ENCODE measurements at places on chromosomes 5 and 9.

- DNase-seq: no peak
These were observed 39.3 kb downstream of the EPB41L4B start for GRCh38 chr9:109281518-109281917.

- no peak for DNase-seq
These were observed 145.7 kb upstream of the TRIM32 start for GRCh38 chr9:116541402-116541801.

GRCh38 chr9:135951889-135952663 lies 9.1 kb downstream of the UBAC1 start:
- no peak for DNase-seq

- peak; percentile 74 for DNase-seq
These were observed 84.0 kb downstream of the ZFAND5 start for GRCh38 chr9:72280913-72281500.

- DNase-seq: no peak
These were observed 1067.8 kb upstream of the EDIL3 start for GRCh38 chr5:85452322-85453025.

DNA sequence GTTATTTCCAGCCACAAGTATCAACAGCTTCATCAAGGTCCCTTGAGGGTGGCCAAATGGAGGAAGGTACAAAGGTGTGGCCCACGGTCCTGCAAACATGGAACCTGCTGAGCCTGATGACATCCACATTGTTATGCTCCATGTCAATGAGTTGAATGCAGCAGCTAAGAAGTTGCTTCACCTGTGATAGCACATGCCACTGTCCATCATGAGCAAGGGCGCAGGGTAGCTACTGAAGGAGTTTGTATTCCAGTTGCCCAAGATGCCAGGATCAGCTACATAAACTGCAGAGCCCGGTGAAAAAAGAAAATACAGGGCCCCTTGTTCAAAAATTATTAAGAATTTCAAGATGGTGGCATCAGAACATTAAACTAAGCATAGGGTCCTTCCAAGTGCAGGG lies 24.2 kb downstream of the LSM11 start:
- no peak for DNase-seq

- no peak for DNase-seq
These were observed 144.2 kb downstream of the PCSK1 start for GRCh38 chr5:96288845-96289185.

GRCh38 chr5:166045961-166046360 lies 2245.5 kb upstream of the WWC1 start:
- no peak for DNase-seq

DNA sequence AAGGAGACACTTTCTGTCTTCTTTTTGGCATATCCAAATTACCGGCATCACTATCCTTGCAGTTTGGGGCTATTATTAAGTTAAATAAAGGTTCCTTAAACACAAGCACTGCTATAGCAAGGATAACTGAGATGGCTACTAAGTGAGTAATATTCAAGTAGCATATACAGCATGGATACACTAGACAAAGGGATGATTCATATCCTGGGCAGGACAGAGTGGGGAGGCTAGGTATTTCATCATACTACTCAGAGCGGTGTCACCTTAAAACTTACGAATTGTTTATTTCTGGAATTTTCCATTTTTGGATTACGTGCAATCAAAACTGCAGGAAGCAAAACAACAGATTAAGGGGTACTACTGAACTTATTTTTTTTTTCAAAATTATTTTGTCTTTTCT lies 54.1 kb downstream of the FER start:
- DNase-seq: no peak

DNA sequence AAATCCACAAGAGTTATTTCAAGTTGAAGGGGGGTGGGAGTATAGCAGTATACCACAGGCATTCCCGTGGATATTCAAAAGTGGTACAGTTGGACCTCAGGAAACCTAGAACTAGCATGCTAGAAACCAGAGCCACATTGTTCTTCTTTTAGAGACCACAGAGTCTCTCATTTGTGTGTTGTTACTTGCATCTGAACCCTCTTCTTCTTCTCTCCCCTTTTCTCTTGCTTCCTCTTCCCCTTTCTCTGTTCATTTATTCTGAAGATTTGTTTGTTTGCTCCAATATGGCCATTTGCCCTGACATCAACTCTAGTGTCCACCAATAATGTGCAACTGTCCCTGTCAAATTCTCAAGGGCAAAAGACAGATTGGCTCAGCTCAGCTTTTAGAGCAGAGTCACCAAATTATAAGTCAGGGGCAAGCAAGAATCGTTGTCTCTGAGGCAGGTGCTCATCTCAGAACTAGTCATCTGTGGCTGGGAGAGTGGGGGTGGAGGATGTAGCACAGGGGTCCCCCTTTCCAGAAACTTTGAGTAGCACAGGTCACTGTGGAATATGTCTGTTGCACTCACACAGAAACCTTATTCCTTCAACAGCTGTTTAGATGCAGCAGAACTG lies 321.1 kb downstream of the ARRDC3 start:
- no peak for DNase-seq

- no peak for DNase-seq
These were observed 88.5 kb downstream of the TTLL11 start for GRCh38 chr9:122004589-122004988.

DNA sequence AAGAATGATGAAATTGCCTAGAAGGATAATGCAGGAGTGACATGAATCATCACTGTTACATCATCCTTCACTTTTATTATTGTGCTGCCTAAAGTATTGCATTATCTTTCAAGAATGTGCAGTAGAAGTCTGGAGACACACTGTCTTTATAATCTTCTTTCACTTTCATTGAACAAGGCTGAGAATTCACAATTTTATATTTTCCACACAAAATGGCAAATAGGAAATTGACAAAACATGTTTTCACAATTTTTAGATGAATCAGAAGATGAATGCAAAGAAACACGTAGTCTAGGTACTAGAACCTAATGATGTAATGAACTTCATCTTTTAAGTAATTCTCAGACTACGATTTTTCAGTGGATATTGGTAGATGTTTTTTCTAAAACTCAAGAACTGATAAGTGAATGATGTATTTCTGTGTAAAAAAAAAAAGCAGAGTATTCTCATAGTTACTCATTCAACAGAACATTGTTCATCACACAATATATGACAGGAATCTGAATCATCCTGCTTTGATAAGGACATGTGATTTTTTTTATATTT lies 131.5 kb upstream of the GRHPR start:
- DNase-seq: no peak

- DNase-seq: no peak
These were observed 31.2 kb upstream of the PRR16 start for GRCh38 chr5:120432861-120433260.

- no peak for DNase-seq
These were observed 146.0 kb upstream of the NMUR2 start for GRCh38 chr5:152551061-152551460.

GRCh38 chr9:98964201-98964600 lies 20.5 kb downstream of the COL15A1 start:
- DNase-seq: no peak

- DNase-seq: no peak
These were observed 18.0 kb downstream of the MTRR start for GRCh38 chr5:7886849-7887475.

- DNase-seq: no peak
These were observed 79.6 kb downstream of the PAPPA start for GRCh38 chr9:116233160-116233530.

All from activated T-cell treated with anti-CD3 and anti-CD28 coated beads, Interleukin-2, amount 50 U/mL, for 24 hours (primary cell).